Activated CD8-positive, alpha-beta T cell treated with anti-CD3 and anti-CD28 coated beads for 36 hours (primary cell): ENCODE measurements at places on chromosomes 11 and 22. TPM values are rescaled to one million over a fixed set of nuclear protein-coding genes. Genes with fewer than 3 reads are reported as not detected.

PCF11 gene
- 53.9 TPM for total RNA-seq

ARHGAP1 gene
- total RNA-seq, result 32.7 TPM

TP53AIP1 gene
- total RNA-seq, result not detected

MCAM gene
- 8.3 TPM for total RNA-seq

ELMOD1 gene
- not detected for total RNA-seq

SOX10 gene
- total RNA-seq, result not detected

RFPL2 gene
- total RNA-seq, result not detected

NPAS4 gene
- total RNA-seq, result 0.11 TPM

C11orf91 gene
- total RNA-seq, result not detected

TNNI2 gene
- total RNA-seq, result not detected

YAP1 gene
- total RNA-seq, result not detected

KRTAP5-9 gene
- not detected for total RNA-seq

SPON1 gene
- total RNA-seq, result 0.96 TPM

PIK3IP1 gene
- total RNA-seq, result 19.6 TPM

MS4A6A gene
- total RNA-seq, result not detected

KRTAP5-1 gene
- total RNA-seq, result not detected

NXPE2 gene
- not detected for total RNA-seq

C22orf42 gene
- total RNA-seq, result not detected

A4GALT gene
- total RNA-seq, result 0.20 TPM

PARVA gene
- total RNA-seq, result not detected

RIMBP3B gene
- total RNA-seq, result 0.29 TPM

SLC22A25 gene
- total RNA-seq, result not detected

SCUBE1 gene
- total RNA-seq, result not detected

SPI1 gene
- total RNA-seq, result 0.25 TPM

ASCL2 gene
- 2.7 TPM for total RNA-seq

PDGFB gene
- total RNA-seq, result 3.0 TPM

ANKRD49 gene
- 19.1 TPM for total RNA-seq

CASP5 gene
- not detected for total RNA-seq

OR4B1 gene
- not detected for total RNA-seq

MS4A10 gene
- total RNA-seq, result not detected

TMEM121B gene
- total RNA-seq, result 0.14 TPM

MAFF gene
- total RNA-seq, result 12.5 TPM

IFITM10 gene
- 0.31 TPM for total RNA-seq

BCR gene
- total RNA-seq, result 30.4 TPM

GPR83 gene
- 0.11 TPM for total RNA-seq

MMP8 gene
- total RNA-seq, result not detected

OR2AG1 gene
- not detected for total RNA-seq

TMEM191C gene
- 1.7 TPM for total RNA-seq

KRTAP5-8 gene
- not detected for total RNA-seq

OSM gene
- 45.7 TPM for total RNA-seq

RASSF10 gene
- total RNA-seq, result not detected

SLC17A6 gene
- not detected for total RNA-seq

GGT5 gene
- total RNA-seq, result not detected

TUBA8 gene
- total RNA-seq, result 0.56 TPM

C11orf97 gene
- not detected for total RNA-seq

DRG1 gene
- total RNA-seq, result 118 TPM

ZP1 gene
- not detected for total RNA-seq

KIAA1671 gene
- total RNA-seq, result 6.5 TPM

MMP13 gene
- not detected for total RNA-seq

C1QTNF5 gene
- not detected for total RNA-seq

OR52E4 gene
- total RNA-seq, result not detected

GAB4 gene
- total RNA-seq, result not detected

C11orf86 gene
- total RNA-seq, result not detected

NOL12 gene
- 36.8 TPM for total RNA-seq

FBXO7 gene
- 78.1 TPM for total RNA-seq

CASP1 gene
- total RNA-seq, result 31.9 TPM

OSBP2 gene
- 0.58 TPM for total RNA-seq

TESMIN gene
- total RNA-seq, result 3.4 TPM
